ENCODE measurements at places on chromosomes 1 and 21.

DNA sequence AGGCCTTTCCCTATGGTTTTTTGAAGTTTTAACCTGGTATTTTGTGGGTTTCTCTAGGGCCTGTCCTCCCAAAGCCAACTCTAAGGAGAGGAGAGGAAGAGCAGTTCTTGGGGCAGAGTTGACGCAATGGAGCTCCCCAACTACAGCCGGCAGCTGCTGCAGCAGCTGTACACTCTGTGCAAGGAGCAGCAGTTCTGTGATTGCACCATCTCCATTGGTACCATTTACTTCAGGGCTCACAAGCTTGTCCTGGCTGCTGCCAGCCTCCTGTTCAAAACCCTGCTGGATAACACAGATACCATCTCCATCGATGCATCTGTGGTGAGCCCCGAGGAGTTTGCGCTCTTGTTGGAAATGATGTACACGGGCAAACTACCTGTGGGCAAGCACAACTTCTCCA is 38.2 kb downstream of the ZBTB40 start:
- no peak for DNase-seq

GRCh38 chr1:95039360-95040031 is 33.3 kb downstream of the ALG14 start:
- DNase-seq = no peak

GRCh38 chr1:154463512-154463990 is 38.5 kb upstream of the TDRD10 start:
- no peak for DNase-seq

DNA sequence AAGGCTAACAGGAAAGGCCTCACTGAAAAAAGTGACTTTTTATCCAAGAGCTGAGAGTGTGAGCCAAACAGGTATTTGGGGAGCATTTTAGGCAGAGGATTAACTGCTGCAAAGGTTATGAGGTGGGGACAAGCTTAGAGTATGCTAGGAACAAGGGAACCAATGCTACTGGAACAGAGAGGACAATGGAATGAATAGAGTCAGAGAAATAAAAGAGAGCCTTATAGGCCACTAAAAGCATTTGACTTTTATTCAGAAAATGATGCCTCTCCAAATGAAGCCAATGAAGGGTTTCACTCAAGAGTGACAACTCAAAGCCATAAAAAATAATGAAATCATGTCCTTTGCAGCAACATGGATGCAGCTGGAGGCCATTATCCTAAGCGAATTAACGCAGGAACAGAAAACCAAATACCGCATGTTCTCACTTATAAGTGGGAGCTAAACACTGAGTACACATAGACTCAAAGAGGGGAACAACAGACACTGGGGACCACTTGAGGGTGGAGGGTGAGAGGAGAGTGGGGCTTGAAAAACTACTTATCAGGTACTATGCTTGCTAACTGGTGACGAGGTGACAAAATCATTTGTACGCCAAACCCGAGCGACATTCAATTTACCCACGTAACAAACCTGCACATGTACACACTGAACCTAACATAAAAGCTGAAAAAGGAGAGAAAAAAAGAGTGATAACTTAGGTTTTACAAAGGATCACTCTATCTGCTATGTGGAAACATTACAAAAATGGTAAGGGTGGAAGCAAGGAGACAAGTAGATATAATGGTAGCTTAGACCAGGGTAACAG is 11.1 kb downstream of the PTP4A2 start:
- peak; percentile 47 for DNase-seq

- DNase-seq = peak; percentile 41
These were observed 231.3 kb upstream of the VAMP3 start for GRCh38 chr1:7539769-7540175.

DNA sequence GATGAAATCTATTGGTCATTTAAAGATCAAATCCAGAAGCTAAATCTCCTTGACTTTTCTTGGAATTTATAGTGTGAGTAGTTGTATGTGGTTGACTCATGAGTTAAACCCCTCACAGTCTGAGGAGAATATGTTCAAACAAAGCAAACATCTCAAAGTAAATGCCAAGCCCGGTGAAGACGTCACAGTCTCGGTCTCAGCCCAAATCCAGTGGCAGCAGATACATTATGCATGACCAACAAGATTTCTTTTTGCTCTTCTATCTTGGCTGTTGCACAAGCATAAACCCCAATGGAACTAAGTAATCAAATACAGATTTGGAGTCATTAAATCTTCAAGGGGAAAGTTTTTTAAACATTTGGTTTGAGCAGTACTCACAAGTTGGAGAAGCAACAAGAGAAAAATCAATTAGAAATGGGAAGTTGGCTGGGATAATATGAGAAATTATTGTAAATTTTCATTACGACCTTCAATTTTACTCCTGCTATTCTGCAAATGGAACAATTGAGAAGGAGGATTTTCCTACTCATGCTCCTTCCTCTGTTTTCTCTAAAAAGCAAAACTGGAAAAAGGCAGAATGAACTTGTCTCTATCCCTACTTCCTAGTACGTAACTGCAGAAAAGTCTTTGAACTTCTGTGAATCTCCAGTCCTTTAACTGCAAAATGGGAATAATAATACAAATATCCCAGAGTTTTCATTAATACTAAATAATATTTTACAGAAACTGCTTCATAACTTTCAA is 575.8 kb downstream of the NUF2 start:
- no peak for DNase-seq
